ENCODE measurements at places on chromosomes 3 and 15. TPM values are rescaled to one million over a fixed set of nuclear protein-coding genes. Genes with fewer than 3 reads are reported as not detected.

GRCh38 chr3:39127269-39127907 lies 19.9 kb downstream of the TTC21A start:
- DNase-seq: no peak

DNA sequence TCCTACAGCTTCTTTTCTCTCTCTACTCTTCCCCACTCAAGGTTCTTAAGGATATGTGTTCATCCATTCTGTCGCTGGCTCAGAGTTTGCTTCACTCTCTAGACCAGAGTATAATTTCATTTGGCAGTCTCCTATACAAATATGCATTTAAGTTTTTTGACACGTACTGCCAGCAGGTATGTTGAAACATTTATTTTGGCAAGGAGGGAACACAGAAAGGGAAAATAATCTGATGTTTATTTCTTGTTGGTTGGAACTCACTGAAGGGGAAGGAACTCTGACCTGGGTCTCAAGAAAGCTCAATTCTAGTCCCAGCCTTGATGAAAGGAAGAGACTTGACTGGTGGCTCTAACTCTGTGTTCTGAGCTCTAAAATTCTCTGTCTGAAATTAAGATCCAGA lies 21.6 kb downstream of the FANCD2 start:
- DNase-seq: no peak

GOLGA6L7 gene
- total RNA-seq: not detected

CNTN6 gene
- total RNA-seq: not detected

- DNase-seq: no peak
Measured at GRCh38 chr3:141454906-141455602, 31.8 kb upstream of the RASA2 start.

DNA sequence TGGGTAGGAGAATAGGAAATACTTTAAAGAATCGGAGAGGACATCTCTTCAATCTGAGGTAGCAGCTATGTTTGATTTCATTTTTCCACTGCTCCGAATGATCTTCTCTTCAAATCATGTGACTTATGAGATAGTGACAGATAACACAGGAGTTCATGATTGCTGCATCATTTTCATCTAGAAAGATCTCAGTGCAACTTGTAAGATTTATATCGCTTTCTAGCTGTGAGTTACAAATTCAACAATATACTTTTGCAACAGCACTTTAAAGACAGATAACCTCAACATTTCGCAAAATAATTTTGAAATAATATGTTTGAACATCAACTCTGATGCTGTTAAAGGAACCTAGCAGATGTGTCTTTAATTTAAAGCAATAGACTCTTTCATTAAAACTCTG lies 99.9 kb upstream of the CCDC80 start:
- DNase-seq: no peak

SLC28A2 gene
- total RNA-seq: 2.5 TPM

- DNase-seq: no peak
Measured at GRCh38 chr3:81237181-81237580, 524.3 kb downstream of the GBE1 start.

DNA sequence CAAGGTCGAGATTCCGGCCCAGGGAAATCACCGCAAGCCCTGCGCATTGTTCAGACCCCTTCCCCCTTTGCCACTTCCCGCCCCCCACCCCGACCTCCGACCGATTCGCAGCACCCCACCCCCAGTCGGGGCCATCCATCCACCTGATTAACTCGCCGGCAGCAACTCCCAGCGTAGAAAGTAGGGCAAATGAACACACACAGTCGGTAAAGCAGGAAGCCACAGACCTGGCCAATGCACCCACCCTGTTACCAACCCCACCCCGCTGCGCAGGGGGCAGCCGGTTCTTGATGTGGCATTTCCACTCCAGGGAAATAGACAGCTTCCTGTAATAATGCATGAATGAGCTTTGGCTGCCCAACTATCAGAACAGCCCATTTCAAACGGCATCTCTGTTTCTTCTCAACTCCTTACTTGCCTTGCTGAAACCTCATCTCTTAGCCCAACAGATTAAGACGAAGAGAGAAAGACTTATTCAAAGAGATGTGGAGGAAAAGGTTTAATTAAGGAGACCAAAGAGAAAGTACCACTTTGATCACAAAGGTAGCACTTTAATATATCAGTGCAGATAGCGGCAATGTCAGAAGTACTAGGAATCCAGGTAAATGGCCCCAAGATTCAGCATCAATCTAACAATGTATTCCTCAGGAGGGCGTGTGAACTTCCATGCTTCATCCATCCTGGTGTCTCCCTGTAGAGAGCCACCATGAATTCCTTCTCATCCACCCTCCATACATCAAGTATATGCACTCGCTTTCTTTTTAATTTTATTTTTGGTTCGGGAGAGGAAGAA lies 1.9 kb downstream of the TNIK start:
- peak; percentile 74 for DNase-seq

GRCh38 chr15:60945196-60945595 lies 283.9 kb downstream of the RORA start:
- peak; percentile 11 for DNase-seq

DNA sequence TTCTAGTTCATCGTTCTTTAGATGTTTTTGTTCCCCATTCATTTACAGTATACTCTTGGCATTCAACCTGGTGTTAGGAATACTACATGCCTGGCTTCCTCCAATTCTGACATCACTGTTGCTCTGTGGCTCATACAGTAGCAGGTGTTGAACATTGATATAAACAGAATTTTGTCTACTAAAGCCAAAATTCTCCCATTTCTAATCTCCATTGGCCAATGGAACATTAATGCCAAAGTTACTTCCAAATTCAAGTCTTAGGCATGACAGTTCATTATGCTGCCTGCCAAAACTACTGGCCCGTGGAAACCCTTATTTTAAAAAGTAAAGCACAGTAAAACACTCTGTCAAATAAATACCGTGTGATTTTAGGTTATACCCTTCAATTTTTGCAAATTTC lies 368.0 kb downstream of the NAALADL2 start:
- DNase-seq: no peak

GRCh38 chr3:38925351-38925750 lies 109.3 kb upstream of the SCN10A start:
- DNase-seq: no peak

Measured in transverse colon (tissue), 4 donors.